CD4-positive, alpha-beta T cell (primary cell): ENCODE measurements at places on chromosomes 6 and 20. TPM values are rescaled to one million over a fixed set of nuclear protein-coding genes. Genes with fewer than 3 reads are reported as not detected.
A peak's percentile ranks its signal among the peaks of the same experiment; 100 is the strongest.

The RRAGD gene
- 9.0 TPM for total RNA-seq

The PCMTD2 gene
- 68.5 TPM for total RNA-seq

The MICA gene
- 14.0 TPM for total RNA-seq

DNA sequence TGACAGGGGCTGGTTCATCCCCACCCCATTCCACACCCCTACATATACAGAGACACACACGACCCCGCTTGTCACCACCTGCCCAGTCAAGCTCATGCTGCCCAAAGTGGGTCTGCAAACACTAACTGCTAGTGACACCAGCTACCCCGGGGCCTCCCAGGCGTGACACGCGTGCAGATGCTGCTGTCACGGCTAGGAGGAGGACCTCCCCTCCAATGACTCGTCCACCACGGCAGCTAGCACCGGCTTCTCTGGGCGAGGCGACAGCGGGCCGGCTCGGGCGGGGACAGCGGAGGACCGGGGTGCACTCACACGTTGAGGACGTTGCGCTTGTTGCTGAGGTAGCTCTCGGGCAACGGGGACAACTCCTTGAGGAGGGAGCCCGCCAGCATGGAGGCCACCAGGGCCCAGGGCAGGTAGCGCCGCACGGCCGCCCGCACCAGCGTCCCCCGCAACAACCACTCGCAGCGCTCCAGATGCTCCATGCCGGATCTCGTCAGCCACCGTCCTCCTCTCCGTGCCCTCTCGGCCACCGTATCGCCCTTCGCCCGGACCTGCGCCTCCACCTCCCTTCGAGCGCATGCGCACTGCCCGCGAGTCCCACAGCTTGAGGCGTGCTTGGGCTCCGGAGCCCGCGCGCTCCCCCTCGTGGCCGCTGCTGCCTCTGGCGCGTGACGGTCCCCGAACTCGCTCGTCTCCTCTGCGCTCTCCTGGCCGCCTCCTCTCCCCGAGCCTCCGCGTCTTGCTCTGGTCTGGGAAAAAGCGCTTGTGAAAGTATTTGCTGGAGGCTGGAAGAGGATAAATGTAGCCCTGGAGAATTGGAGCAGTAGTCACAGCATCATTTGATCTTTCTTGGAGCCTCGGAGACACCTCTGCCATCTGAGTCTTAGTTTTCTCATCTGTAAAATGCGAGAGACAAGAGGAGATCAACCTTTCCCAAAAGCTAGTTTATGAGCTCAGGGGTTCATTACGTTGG lies at the start of gene FITM2:
Gene FITM2, minus strand, starts transcription at position 539 of the 976 bp plus-strand sequence. Its CDS starts 54 bp downstream, at position 485.
- DNase-seq = peak; percentile 98

GRCh38 chr20:266596-267562 lies 9.4 kb downstream of the DEFB132 start:
- DNase-seq = peak; percentile 87

DNA sequence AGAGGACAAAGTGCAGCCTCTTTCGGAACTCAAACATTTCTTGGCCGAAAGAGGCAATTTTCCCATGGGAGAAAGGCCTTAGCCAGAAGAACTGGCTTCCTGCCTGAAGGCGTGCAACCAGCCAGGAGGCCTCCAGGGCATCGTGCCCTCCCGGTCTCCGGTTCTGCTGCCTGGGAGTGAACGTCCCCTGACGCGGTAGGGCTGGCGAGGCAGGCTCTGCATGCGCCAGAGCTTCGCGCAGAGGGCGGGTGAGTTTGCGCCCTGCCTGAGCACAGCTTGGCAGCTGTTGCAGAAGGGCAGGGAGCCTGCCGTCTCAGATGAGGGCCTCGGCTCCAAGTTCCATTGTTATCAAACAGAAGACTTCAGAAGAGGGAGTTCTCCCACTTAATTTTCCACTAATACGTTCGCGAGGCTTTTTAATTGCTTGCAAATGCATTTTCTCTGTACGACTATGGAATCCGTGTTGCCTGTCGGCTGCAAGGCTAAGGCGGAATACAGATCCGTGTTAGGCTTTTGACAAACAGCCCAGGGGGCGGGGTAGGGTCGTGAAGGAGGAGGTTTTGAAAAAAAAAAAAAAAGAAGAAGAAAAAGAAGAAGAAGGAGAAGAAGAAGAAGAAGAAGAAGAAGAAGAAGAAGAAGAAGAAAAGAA lies 5.5 kb upstream of the TFAP2D start:
- no peak for DNase-seq

DNA sequence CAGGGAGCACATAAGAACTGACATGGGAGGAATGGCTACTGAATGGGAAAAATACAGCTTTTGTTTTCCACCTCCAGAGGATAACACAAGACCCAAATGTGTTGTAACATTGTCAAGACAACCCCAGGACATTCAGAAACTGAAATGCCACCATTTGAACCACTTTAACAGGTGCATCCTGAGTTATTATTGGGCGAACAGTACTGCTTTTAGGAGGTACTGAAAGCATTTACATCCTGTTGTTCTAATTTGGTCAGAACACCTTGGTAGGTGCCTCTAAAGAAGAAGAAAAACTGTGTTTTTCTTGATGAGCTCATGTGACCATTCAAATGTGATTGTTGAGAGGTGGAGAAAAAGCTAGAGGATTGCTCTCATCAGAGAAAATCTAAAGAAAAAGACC lies 6.4 kb upstream of the TXNDC5 start:
- no peak for DNase-seq

GRCh38 chr20:23536328-23536974 lies 31.8 kb downstream of the CST9L start:
- DNase-seq = no peak
